Vagina (tissue), 2 donors: ENCODE measurements at places on chromosomes 7 and 10.

DNA sequence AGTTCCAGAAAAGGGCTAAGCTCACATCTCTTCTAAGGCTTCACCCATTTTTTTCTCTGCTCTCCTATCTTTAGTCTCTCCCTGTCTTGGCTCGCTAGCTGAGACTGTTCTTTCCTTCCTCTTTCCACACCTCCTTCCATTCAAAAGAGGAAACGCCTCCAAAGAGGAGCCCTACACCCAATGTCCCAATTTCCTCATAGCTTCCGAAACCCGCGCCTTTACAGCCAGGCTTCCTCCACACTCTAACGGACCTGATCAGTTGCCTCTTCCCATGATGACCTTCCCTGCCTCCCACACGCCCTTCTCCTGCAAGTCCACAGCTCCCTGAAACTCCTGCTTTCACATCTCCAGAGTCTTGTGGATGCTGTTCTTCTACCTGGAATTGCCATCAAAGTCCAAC lies 71.7 kb downstream of the COBL start:
- DNase-seq = peak; percentile 58

- DNase-seq = peak; percentile 71
Measured at GRCh38 chr7:158323741-158324396, 263.8 kb downstream of the PTPRN2 start.

GRCh38 chr10:27241010-27241651 lies 534 bp upstream of the ACBD5 start:
- no peak for DNase-seq

- DNase-seq = no peak
Measured at GRCh38 chr10:61903928-61904344, 2.4 kb downstream of the ARID5B start.

DNA sequence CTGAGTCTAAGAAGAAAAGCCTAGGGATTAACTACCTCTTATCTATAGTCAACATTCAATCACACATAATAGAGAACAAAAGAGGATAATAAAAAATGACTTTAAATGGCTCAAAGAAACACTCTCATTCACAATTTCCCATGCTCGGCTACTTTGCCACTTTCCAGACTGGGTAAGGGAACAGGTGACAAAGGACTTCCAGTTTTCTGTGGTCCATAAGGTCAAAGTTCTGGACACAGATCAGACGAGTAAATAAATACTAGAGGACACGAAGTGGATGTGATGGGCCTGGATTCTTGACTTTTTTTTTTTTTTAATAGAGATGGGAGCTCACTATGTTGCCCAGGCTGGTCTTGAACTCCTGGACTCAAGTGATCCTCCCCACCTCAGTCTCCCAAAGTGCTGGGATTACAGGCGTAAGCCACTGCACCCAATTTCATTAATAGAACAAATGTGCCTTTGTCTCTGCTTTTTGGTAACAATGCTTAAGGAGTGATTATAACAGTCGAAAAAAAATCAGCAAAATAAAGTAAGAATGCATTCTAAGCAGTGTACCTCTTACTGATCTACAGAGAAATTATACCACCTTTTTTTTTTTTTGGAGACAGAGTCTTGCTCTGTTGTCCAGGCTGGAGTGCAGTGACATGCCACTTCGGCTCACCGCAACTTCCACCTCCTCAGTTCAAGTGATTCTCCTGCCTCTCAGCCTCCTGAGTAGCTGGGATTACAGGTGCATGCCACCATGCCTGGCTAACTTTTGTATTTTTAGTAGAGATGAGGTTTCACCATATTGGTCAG lies 70.6 kb downstream of the WAPL start:
- DNase-seq = no peak

DNA sequence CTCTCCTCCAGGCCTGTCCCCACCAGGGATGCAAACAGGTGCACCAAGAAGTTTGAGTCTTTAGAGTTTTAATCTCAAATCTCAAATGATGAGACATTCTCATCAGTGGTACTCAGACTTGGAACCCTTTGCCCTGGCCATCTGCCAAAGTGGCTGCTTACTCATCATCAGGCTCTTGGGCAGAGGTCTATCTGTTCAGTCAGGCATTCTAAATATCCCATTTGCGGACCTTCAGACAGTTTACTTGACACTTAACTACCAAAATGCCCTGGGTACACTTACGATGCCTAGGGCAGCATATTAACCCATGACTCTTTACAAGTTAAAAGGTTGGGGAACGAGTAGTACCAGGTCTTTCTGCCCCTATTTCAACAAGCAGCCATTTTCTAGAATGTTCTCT lies 61.2 kb upstream of the YAE1 start:
- DNase-seq = no peak

GRCh38 chr7:111638078-111638477 lies 75.8 kb upstream of the IMMP2L start:
- no peak for DNase-seq

DNA sequence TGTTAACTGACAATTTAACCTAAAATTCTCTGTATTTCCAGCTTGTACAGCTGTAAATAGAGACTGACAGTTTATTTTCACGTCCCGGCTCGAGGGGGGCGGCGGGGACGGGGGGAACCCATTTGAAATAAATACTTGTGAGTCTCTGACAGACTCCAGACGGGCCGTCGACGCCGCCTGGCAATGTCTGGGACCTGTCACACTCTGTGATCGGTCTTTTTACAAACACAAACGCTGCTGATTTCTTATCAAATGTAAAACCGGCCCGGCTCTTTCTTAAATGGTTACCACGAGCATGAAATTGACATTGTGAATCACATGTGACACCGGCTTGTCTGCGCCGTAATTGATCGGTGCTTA lies 57.0 kb downstream of the UNCX start:
- DNase-seq = no peak

DNA sequence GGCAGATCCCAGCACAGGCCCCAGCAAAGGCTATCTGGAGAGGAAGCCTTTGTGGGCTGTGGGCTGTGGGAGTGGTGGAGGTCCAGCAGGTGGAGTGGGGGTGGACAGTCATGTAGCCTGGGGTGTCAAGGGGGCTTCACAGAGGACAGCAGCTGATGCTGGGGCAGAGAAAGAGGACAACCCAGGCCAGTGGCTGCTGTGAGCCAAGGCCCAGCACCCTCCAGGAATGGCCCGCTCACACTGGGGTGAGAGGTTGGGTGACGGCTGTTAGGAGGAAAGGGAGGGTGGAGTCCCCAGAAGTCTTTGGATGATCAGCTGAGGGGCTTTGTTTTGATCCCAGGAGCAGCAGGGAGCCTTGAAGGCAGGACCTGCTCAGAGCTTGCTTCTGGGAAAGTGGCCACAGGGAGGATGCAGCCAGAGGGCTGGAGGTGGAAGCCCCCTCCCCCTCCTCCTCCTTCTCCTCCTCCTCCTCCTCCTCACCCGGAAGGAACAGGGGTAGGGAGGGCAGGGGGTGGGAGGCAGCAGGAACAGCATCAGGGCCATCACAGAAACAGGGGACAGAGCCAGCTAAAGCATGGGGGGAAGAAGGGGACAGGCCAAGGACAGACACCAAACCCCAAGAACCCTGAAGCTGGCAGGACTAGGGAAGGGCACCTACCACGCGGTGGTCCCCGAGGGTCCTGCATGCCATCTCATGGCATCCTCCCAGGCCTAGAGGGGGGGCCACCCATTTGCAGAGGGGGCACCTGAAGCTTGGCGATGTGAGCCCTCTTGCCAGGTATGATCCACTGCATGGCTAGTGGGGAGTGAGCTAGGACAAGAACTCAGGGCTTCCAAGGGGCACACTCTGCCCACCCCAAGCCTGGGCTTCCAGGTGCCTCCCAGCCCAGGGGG lies 144.9 kb downstream of the GRID1 start:
- no peak for DNase-seq

DNA sequence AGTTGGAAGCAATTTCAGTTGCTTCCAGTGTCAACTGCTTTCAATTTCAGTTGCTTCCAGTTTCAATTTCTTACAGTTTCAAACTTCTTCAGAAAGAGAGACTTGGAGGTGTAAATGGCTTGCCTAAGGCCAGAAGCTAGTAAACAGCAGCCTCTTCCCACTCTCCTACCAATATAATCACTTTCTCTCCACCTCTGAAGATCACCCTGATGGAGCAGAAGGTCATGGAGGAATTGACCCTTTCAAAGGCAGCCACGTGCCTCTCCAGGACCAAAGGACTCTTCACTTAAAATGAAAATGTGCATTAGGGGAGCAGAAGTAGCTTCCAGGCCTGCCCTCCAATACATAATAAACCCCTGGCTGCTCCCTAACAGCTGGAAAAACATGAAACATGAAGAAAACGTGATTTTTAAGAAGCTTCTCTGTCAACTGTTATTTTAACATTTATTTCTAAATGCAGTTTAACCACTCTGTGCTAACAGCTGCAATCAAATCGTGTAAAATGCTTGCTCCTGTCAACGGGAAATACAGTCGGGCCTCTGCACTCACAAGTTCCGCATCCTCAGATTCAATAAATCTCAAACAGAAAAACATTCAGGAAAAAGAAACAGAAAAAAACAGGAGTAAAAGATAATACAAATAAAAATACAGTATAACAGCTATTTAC lies 1020.6 kb downstream of the XPNPEP1 start:
- DNase-seq = no peak

DNA sequence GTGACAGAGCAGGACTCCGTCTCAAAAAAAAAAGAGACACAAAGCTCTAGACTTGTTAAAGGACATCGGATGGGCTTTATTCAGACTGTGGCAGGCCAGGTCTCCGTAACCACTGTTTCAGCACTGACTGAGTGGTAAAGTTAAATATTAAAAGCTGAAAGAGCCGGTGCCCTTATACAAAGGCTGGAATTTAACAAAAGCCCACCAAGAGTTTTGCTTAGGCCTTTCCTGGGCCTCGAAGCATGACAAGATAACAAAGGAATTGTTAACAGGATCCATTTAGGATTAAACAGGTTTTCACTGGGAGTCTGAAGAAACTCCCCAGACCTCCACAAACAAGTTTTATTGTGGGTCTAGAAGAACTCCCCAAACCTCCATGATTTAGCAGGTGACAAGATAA lies 727.8 kb downstream of the TYW1 start:
- DNase-seq = no peak

- no peak for DNase-seq
Measured at GRCh38 chr10:115129752-115130151, 36.6 kb downstream of the ATRNL1 start.

DNA sequence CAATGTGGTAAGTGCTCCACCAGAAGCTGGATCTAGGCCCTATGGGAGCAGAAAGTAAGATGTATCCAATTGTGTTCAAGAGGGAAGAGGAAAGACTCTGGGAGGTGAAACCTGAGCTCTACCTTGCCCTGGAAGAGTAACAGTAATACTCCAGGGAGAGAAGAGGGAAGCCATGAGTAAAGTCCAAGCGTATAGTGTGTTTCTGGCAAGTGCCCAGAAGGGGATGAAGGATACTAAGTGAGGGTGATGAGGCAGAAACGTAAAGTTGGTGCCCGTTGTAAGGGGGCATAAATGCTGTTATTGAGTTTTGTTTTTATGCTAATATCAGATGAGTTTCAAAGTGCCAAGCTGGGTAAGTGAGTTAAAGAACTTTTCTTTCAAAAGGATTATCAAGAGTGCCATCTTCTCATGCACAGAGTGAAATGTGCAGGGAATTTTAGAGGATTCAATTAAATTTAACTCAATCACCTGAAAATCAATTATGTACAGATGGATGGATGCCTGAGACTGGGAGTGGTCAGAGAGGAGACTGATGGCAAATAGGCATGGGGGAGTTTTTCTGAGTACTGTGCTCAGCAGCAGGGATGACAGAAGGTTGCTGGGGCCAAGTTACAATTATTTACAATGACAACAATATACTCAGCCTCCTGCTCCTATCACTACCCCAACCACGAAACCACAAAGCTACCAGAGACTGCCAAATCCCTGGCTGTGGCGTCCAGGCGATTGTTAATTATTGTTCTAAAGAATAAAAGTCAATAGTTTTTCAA lies 123.3 kb upstream of the LAMB4 start:
- no peak for DNase-seq

DNA sequence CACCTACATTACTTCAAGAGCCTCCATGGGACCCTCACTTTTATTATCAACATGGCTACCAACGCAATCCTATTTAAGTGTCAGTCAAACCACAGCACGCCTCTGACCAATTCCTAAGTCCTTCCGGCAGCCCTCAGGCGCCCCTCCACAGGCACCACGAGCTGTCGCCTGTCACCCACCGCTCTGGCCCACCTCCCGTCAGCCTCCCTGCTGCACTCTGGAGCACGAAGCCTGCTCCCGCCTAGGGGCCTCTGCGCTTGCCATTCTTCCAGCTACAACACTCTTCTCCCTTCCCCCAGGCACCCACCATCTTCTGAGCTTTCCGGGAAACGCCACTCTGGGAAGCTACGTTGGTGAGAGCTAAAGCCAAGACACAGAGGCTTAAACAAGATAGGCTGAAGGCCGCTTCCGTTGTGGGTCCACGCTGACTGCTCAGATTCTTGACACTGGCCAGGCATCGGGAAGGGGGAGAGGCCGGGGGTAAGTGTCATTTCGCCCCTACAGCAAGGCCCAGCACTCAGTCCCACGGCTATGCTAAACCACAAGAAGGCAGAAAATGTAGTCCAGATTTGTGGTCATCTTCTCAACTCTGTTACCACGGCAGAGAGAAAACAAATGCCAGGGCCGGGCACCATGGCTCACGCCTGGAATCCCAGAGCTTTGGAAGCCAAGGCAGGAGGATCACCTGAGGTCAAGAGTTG lies 56.7 kb downstream of the GNA12 start:
- no peak for DNase-seq

GRCh38 chr10:93938140-93938539 lies 44.4 kb downstream of the SLC35G1 start:
- no peak for DNase-seq

DNA sequence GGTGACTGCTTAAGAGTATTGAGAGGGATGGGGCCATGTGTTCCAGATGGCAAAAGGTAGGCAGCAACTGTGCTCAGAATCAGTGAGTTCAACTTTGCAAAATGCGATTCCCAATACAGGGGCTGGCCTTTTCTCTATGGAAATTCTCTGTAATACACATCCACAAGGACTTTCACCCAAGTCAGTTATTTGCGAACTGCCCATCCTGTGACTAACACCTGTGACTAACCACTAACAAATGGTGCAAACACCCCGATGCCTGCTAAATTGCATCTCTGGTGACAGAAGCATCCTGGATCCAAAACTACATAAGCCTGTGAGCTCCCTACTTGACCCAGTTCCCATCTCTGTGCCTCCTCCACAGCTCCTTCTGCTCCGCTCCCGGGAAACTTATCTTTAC lies 9.0 kb upstream of the CUZD1 start:
- DNase-seq = no peak

GRCh38 chr7:15389073-15389472 lies 172.7 kb downstream of the AGMO start:
- DNase-seq = no peak

DNA sequence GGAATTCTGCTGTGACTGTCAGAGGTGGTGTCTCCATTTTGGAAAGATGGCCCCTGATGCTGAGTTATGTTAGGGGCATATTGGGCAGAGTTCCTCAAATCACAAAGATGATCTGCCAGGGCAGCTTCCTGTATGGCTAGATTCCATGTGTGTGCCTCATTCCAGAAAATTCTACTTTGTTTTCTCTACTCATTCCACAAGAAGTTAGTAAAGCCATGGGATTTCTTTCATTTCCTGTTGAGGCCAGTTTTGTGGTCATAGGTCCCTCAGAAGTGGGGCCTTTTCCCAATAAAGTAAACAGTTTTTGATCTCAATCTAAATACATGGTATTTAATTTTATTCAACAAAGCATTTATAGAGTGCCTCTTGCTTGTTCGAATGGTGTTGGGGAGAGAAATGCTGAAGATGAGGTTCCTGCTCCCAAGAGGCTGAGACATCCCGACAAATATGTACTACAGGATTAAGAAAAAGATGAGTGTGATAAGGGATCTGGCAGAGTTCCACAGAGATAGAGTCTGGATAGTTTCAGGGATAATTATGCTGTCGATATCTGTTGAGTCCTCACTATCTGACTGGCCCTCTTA lies 33.0 kb downstream of the MINDY4 start:
- no peak for DNase-seq

- DNase-seq = no peak
Measured at GRCh38 chr7:66737667-66738066, 2.9 kb upstream of the RABGEF1 start.
